ENCODE measurements at places on chromosomes 12 and 14. TPM values are rescaled to one million over a fixed set of nuclear protein-coding genes. Genes with fewer than 3 reads are reported as not detected.

DNA sequence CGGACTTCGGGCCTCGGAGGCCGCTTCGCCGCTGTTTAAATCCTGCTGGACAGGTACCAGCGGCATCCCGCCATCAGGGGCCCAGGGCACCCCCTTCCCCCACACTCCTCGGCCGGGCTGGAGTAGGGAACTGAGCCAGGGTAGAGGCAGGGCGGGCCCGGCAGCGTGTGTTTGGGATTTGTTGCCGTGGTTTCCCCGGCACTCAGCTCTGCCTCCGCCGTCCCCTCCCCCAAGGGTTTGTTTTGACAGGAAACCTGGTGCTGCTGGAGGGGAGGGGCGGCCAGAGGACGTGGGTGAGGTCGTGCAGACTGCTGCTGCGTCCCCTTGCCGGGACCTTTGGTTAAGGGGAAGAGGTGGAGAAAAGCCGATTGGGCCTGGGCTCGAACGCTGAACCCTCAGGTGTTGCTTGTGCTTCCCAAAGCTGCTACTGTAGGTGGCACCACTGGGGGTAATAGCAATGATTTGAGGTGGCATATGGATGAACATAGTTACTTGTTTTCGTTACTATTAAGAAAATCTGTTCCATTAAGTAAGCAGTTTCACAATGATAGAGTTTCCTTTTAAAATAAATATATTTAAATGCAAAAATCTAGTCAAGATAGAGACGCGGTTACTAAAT, 778 bp downstream of the TCP11L2 start:
- DNase-seq: peak; percentile 91

GRCh38 chr14:61326146-61326545, 4.8 kb downstream of the PRKCH start:
- DNase-seq: no peak

DNA sequence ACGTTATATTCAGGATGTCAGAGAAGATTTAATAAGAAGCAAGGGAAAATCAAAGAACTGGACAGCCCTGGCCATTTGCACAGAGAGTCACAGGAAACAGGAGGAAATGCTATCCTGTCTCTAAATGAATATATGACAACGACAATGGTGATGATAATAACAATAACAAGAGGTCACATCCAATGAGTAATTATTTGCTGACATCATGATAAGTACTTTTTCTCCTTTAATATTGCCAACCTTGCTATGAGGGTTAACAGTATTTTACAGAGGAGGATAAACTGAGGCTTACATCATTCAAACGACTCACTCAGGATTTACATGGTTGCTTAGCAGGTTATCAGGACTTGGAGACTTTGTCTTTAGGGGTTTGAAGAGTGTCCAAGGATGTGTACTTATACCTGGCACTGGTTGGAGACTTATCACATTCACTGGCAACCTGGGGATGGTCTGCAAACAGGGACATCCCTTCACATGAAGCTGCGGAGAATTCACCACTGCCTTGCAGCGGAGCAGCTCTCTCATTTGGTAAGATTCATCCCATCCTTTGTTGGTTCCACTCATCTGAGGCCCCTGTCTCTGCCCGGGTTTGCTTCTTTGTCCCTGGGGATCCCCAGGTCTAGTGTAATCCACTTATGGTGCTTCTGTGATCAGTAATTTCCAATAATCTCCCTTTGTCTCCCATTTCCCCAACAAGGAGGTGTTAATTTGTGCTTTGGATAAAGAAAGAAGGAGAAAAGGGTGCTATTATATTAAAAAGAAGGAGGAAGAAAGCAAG, 637.8 kb downstream of the BCL11B start:
- DNase-seq: no peak

DNA sequence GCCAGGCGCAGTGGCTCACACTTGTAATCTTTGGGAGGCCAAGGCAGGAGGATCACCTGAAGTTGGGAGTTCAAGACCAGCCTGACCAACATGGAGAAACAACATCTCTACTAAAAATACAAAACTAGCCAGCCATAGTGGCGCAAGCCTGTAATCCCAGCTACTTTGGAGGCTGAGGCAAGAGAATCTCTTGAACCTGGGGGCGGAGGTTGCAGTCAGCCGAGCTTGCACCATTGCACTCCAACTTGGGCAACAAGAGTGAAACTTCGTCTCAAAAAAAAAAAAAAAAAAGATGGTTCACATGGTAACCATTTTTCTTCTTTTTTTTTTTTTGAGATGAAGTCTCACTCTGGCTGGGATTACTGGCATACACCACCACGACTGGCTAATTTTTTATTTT, 35.3 kb downstream of the SLC2A14 start:
- DNase-seq: no peak

GRCh38 chr12:114757684-114758325, 73.8 kb upstream of the TBX3 start:
- no peak for DNase-seq

GRCh38 chr12:79983986-79984620, 49.2 kb upstream of the PPP1R12A start:
- no peak for DNase-seq

GRCh38 chr12:122841544-122842321, 6.5 kb downstream of the HIP1R start:
- no peak for DNase-seq

- no peak for DNase-seq
Observed at GRCh38 chr12:116418551-116418950, 140.6 kb upstream of the MAP1LC3B2 start.

DNA sequence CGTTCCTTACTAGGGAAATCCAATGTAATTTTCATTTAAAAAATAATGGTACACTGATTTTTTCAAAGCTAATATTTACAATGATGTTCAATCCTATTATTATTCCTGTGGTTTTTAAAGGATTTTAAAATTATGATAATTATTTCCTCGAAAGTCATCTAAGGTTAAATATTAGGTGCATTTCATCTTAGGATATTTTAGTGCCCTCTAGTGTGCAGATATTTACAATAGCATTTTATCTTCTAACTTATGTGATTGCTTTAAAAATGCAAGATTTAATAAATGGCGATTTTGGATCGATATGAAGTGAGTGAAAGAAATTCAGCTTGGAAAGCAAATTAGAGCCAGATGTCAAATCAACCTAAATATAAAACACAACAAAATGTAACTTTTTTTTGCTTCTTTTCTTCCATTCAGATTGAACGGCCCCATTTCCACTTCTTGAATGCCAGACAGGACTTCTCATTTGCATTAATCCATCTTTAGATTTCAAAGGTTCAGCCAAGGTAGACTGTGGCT, 293.5 kb downstream of the SLC6A15 start:
- no peak for DNase-seq

- no peak for DNase-seq
Observed at GRCh38 chr12:119949594-119949993, 39.4 kb upstream of the BICDL1 start.

- no peak for DNase-seq
Observed at GRCh38 chr14:52086711-52087110, 17.9 kb upstream of the NID2 start.

KRT85 gene
- not detected for total RNA-seq

CD163L1 gene
- total RNA-seq: 0.24 TPM

FLVCR2 gene
- 2.2 TPM for total RNA-seq

ABCD2 gene
- total RNA-seq: 9.9 TPM

All from right atrium auricular region (tissue), 2 donors.